ENCODE measurements at places on chromosomes 3 and 15.

GRCh38 chr3:72013084-72013483, 228.1 kb upstream of the PROK2 start:
- H3K4me3 ChIP-seq, result no peak overlapping the region
- H3K4me1 ChIP-seq, result no peaks in the 10 kb centered on the region
- H3K36me3 ChIP-seq, result no peaks in the 10 kb centered on the region
- no peak overlapping the region for H3K27ac ChIP-seq
- no peaks in the 10 kb centered on the region for H3K27me3 ChIP-seq

DNA sequence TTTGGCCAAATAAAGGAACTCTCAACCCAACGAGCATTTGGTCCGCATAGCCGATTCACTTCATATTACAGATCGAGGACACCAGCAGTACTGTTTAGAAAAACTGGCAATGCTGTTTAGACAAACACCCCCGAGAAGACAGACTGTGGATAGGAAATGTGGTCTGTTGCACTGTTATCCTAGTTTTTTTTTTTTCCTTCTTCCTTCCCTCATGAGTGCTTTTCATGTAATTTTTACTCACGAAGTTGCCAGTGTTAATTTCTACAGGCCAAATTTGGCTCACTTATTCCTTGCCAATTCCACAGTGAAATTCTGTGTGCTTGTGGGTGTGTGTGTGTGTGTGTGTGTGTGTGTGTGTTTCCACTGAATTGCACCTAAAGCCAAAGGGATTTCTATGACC, 165.7 kb downstream of the FOXP1 start:
- H3K27me3 ChIP-seq, result no peaks in the 10 kb centered on the region
- no peak for DNase-seq
- no peaks in the 10 kb centered on the region for H3K36me3 ChIP-seq
- no peak overlapping the region for H3K4me3 ChIP-seq
- H3K4me1 ChIP-seq, result peaks cover 23% of the 10 kb centered on the region

DNA sequence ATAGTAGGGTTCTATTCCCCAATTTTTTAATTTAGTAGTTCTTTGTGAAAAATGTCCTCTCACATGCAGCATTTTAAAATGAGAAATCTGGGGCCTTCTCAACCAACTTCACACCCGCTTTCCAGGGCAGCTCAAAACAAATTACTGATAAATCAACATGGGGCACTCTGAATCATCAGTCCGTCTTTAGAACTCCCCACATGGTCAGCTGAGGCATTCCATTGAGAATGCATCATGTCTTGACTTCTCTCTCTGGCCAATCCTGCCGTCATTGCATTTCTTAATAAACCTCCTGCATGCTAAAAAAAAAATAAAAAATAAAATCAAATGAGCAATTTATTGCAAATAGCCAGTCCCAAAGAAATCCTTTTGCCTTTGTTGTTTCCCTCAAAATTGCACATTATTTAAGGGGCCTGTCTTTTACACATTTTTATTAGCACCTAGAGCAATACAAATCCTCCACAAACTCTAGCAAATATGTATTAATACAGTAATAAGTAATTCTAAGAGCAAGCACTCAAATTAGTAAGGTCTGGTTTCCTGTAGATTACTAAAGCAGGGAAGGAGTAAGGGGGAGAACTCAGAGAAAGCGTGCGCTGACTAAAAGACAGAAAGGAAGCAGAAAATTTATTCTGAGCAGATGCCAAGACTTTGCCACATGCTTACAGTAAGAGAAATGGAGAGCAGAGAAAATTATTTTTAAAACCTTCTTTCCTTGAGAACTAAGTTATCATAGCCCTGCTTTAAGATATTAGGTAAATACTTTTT, 175.7 kb downstream of the TNIK start:
- no peak overlapping the region for H3K4me3 ChIP-seq
- no peaks in the 10 kb centered on the region for H3K27me3 ChIP-seq
- no peaks in the 10 kb centered on the region for H3K36me3 ChIP-seq
- H3K4me1 ChIP-seq, result no peaks in the 10 kb centered on the region
- DNase-seq, result no peak

GRCh38 chr3:58874795-58875194, 175.0 kb downstream of the CFAP20DC start:
- H3K4me3 ChIP-seq, result no peak overlapping the region
- no peaks in the 10 kb centered on the region for H3K27me3 ChIP-seq
- no peaks in the 10 kb centered on the region for H3K36me3 ChIP-seq

- no peak overlapping the region for H3K27ac ChIP-seq
- H3K36me3 ChIP-seq, result peaks cover 3% of the 10 kb centered on the region
- H3K4me1 ChIP-seq, result no peaks in the 10 kb centered on the region
- no peaks in the 10 kb centered on the region for H3K27me3 ChIP-seq
- H3K4me3 ChIP-seq, result no peak overlapping the region
- DNase-seq, result no peak
These were observed 43.0 kb downstream of the BCL2L10 start for GRCh38 chr15:52069559-52069958.

GRCh38 chr3:88509582-88509981, 359.8 kb downstream of the C3orf38 start:
- H3K4me1 ChIP-seq, result no peaks in the 10 kb centered on the region
- DNase-seq, result no peak
- H3K4me3 ChIP-seq, result no peak overlapping the region
- H3K36me3 ChIP-seq, result no peaks in the 10 kb centered on the region
- H3K27me3 ChIP-seq, result no peaks in the 10 kb centered on the region

DNA sequence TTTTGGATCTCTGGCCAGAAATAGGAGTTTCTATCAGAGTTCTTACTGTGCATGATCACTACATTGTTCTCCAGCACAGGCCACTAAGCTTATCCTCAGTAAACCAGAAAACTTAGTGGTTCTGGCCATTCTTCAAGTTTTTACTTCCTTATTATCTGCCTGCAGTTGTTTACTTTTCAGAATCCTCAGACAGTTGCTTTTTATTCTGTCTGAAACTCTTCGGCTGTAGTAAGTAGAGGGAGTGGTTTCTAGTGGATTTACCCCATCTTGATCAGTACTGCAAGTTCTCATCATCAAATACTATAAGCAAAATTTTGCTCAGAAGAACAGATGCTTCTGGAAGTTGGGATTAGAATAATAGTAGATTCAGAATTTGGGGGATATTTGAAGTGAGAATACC, 193.0 kb upstream of the RARB start:
- H3K27me3 ChIP-seq, result no peaks in the 10 kb centered on the region
- no peak overlapping the region for H3K27ac ChIP-seq

DNA sequence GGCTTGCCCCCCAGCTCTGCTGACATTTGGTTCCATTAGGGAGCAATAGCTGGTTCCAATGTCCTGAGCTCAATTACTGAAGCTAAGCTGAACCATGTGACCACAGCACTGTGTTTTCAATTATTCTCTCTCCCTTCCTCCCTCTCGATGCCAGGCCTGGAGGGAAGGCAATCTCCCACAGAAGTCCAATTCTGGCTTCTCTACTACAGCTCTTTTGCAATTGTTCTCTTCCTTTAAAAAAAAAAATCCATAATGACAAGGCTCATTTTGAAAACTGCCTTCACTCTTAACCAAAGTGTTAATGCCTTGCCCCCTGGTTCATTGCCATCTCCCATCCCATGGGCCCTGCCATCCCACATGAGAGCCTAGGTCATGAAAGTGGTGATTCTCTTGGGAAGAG, 24.8 kb downstream of the IL16 start:
- no peaks in the 10 kb centered on the region for H3K36me3 ChIP-seq
- DNase-seq, result no peak
- no peak overlapping the region for H3K27ac ChIP-seq
- no peaks in the 10 kb centered on the region for H3K27me3 ChIP-seq

DNA sequence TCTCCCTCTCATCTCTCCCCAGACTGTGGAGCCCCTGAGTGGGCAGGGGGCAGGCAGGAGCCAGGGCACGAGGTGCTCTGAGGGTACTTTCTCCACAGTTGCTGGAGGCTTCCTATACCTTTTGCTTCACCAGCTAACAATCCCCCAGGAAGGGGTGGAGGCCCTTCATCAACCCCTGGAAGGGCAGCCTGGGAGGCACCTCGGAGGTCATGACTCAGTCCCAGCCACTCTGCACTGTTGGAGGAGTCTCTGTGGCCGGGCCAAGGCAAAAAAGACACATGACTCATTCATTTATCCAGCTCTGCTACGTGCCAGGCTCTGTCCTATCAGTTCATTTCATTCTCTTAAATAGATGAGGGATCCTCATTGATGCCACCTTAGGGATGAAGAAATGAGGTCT, 15.6 kb upstream of the KY start:
- no peak for DNase-seq
- H3K27me3 ChIP-seq, result no peaks in the 10 kb centered on the region

DNA sequence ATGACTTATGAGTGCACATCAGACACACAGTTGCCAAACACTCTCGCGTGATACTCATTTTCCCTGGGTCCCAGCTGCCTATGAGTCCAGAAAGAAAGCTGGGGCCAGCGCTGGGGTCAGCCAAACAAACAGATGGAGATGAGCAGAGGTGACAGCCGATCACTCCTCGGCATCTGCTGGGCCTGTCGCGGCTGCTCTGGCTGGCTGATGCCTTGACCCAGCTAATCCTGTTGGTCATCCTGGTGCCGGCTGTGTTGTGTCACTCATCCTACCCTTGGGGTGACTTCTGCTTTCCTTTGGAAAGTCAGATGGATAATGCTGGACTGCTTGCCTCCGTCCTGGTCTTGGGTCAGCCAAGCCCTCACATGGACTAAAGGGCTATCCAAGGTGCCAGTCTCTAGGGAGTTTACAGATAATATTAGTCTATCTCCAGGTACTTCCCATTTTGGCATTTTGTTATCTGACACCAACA, 105.3 kb upstream of the PDZRN3 start:
- no peak for DNase-seq
- H3K36me3 ChIP-seq, result no peaks in the 10 kb centered on the region
- H3K27me3 ChIP-seq, result no peaks in the 10 kb centered on the region
- no peak overlapping the region for H3K27ac ChIP-seq
- H3K4me3 ChIP-seq, result no peak overlapping the region

DNA sequence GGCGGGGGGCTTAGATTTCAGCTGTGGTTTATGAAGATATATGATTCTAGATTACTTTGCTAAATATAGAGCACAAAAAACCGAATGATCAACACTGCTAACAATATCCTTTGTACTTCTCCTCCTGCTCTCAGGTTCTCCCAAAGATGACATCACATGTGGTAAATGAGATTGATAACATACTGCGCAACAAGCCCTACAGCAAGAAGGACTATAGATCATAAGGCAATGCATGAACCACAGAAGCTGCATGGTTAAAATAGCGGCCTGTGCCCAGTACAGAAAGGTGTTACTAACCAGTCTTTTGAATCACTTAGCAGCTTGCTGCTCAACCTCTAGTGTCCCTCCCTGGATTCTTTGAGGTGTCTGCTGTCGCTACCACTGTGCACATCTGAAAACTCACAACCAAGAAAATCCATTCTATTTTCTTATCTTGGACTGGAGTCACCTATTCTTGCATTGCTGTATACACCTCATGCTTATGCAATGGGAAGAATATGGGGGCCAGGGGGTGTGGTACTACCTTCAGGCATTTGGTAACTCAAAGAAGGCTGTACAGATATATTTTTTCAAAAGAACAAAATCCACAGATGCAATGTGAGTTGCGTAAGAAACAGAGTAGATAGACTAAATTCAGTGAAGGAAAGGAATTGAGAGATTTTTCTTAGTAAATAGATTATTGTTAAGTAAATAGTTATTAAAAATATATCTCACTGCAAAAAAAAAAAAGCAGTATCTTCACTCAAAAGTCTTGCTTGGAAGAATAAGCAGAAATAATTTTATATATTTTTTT, 18.2 kb downstream of the SSR3 start:
- no peak overlapping the region for H3K4me3 ChIP-seq
- DNase-seq, result no peak
- no peaks in the 10 kb centered on the region for H3K4me1 ChIP-seq
- no peaks in the 10 kb centered on the region for H3K27me3 ChIP-seq
- peaks cover 16% of the 10 kb centered on the region for H3K36me3 ChIP-seq

DNA sequence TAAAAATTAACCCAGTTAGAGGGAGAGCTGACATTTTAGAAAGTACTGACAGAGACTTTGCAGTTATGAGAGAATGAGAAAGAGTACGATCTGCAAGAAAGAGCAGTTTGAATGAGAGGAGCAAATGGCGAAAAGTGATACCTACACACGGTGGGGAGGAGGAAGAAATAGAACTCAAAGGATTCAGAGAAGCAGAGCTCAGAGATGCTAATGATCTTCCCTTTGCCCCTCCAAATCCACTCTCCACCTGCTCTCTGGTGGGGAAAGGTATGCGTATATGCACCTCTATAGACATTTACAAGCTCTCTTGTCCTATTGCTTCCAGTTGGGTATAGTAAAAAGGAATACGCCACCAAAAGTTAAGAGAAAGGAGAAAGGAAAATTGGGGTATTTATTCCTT, 123.3 kb upstream of the TTC14 start:
- no peaks in the 10 kb centered on the region for H3K27me3 ChIP-seq
- no peaks in the 10 kb centered on the region for H3K4me1 ChIP-seq
- no peak for DNase-seq
- no peaks in the 10 kb centered on the region for H3K36me3 ChIP-seq
- no peak overlapping the region for H3K4me3 ChIP-seq
- no peak overlapping the region for H3K27ac ChIP-seq

- H3K36me3 ChIP-seq, result no peaks in the 10 kb centered on the region
- no peaks in the 10 kb centered on the region for H3K27me3 ChIP-seq
- H3K27ac ChIP-seq, result no peak overlapping the region
- no peaks in the 10 kb centered on the region for H3K4me1 ChIP-seq
These were observed 139.2 kb upstream of the ADAMTS9 start for GRCh38 chr3:64827019-64827418.

DNA sequence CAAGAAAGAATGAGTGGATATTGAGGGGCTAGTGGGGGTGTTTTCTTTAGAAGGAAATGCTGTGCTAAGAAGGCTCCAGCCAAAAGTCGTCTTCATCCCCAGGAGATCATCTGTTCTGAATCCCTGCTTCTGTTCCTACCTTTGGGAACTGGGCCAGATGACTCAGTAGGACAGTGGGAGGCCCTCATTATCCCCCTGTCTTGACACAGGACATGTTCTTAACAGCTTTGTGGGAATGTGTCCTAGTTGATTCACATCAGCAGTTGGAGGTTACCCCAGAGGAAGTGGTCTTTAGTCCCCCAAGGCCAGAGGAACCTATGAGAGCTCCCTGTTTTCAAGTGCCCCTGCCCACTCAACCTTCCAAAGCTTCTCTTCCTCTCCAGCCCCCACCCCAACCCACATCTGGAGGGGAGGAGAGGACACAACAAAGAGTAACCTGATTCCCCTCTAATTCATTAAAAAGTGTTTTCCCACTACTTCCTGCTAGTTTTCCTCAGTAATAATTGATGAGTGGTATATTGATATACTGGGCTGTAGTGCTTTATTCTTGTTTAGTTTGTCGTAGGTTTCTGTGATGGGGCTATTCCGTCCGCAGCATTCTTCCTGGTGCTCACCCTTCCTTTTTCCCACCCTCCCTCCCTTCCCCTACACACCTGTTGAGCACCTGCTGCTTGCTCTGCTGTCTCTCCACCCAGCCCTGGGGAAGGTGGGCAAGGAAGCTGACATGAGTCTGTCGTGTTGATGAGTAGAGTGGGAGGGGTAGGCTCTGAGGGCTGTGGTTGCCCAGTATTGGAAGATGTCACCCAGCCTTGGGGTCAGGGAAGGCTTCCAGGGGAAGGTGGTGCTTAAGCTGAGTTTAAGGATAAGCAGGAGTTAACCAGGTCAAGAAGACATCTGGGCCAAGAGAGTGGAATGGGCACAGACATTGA, 9.3 kb downstream of the PXYLP1 start:
- peaks cover 65% of the 10 kb centered on the region for H3K4me1 ChIP-seq
- no peak overlapping the region for H3K27ac ChIP-seq
- DNase-seq, result no peak
- no peaks in the 10 kb centered on the region for H3K27me3 ChIP-seq
- peaks cover 14% of the 10 kb centered on the region for H3K36me3 ChIP-seq

Data from thymus (tissue), 14 donors.